Activated naive CD8-positive, alpha-beta T cell treated with anti-CD3 and anti-CD28 coated beads for 36 hours (primary cell): ENCODE measurements at places on chromosomes 2 and 18.
A peak's percentile ranks its signal among the peaks of the same experiment; 100 is the strongest.

DNA sequence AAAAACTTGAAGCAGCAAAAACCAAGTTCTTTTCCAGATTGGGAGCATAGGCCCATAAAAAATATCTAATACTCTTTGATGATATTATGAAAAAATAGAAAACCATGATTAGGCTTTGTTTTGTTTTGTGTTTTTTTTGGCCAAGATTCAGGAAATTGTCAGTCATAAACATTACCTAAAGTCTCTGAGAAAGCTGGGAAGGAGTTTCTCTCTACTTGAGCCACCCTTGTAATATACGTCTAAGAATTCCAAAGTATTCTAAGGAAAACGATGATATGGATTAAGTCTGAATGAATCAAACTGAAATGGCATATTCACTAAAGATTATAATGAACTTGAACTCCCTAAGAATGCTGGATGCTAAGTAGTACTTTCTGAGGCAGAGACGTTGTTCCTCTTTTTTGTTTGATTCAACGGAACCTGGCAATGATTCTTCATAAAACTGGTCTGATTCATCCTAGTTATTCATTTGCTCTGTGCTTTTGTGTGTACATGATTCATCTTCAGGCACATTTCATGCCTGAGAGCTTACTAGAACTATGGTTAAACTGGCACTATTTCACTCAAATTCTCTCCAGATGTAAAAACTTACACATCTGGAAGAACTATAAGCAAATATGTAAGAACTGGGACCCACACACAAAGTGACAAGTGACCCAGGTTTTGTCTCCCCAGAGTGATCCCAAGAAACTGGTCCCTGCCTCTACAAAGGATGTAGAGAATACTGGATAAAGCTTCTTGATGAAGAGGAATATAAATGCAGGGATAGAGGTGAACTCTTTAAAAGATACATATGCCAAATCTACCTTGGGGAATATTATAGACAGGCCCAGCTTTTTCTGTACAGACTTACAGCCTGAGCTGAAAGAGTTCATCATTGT, 159.7 kb downstream of the DOCK10 start:
- no peak for DNase-seq

DNA sequence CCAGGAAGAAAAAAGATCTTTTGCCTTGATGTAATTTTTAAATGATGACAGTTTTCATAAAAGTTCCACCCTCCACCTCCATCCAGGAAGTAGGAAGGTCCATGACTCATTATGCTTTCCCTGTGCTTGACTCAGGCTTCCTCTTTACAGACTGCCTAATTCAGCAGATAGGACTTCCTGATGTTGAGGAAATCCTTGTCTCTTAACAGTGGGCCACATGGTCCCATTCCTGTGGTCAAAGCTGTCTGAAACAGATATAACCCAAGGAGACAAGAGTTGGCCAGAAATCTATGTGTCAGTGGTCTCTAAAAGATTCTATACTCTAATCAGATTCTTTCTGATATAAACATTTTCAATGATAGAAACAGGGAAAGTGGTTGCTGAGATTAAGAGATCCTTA, 119.1 kb downstream of the BAZ2B start:
- DNase-seq: no peak

DNA sequence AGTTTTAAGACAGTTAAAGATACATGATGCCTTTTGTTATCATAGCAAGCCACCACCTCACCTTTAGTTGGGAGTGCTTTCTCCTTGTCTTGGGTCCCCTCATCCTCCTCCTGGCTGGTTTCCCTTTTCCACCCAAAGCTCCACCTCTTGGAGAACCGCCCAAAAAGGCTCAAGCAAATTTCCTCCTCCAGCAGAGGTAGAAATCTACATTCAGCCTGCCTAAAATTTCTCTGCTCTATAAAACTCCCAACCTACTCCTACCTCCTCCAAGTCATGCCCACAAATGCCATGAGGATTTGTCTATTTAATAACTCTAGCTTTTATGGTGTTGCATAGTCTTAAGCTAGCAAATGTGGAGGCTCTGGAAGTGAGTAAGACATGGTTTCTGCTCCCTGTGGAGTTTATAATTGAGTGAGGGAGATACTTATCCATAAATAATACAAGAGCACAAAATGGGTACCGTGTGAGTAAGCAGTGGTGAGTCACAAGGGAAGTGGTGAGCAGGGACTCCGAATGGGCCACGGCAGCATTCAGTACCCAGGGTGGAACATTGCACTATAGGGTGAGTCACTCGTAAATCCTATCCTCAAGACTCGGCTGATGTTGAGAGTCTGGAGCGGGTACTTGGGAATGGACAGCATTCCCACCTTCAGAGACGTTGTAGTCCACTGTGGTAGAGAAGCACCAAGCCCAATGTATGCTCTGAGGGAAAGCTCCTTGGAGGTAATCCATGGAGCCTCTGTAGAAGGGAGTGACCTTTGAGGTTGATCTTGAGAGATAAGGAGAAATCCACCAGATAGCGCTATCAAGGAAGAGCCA, 146.3 kb downstream of the RTN4 start:
- peak; percentile 60 for DNase-seq

DNA sequence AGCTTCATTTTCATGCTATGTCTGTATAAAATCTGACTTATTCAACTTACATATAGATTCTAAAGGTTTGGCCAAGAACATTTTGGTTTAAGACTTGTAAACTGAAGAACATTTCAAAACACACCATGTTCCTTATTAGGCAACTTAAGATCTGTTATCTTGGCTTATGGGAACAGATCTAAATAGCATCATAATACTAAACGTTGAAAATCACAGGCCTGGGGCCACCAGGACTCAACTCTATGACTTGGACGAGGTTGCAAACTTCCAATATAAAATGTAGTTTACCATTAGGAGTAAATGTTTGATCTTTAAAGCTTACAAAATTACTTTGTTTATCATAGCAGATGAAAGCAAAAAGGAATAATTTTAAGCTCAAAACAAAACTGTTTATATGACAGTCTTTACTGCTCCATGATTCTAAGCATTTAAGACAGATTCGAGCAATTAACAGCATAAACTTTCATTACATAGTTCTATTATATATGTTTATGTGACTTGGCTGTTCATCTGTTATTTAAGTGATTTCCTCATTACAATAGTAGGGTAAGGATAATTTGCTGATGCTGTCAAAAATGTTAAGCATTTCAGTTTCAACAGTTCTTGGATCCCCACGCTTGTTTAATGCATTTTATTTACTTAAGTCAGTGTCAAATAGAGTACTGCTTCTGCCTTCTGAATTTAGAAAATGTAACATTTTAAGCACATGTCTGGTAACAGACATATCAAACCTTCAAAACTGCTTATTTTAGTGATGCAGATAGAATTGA, 8.3 kb downstream of the TCF4 start:
- DNase-seq: no peak

GRCh38 chr18:77062518-77063003, 70.0 kb downstream of the MBP start:
- peak; percentile 67 for DNase-seq

DNA sequence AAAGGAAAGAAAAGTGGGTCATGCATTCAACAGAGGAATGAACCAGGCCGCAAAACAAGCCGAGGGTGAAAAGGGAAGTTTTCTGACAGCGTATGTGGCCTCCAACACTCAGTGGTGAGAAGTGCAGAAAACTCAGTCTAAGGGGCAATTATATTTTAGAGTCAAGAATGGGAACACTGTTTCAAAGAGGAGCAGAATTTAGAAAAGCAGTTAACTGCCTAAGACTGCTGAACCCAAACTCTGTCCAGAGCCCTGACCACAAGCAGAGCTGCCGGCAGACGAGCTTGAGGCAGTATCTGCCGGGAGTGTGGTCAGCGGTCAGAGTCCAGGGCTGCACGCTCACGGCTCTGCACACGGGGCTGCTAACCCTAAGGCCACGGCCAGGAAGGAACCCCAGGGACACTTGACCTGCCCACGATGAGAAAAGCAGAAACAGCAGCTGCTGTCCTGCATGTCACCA, 347.0 kb upstream of the ID2 start:
- DNase-seq: no peak

DNA sequence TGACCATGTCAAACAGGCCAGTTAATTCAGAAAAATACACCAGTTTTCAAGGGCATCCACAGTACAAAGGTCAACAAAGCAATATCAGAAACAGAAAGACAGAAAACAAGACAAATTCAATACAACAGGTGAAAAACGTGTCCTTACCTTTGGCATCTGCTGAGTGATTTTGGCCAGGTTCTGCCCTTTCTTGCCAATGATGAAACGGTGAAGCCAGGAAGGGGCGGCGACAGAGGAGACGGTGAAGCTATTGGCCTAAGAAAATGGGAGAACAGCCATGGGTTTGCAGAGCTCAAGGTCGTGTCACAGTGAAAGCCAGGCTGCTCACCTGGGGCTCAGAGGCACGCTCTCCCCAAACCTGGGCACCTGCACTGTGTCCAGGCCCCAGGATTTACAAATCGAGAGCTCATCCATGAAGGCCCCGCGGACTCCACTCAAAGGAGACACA, 60.5 kb downstream of the HDLBP start:
- DNase-seq: no peak

DNA sequence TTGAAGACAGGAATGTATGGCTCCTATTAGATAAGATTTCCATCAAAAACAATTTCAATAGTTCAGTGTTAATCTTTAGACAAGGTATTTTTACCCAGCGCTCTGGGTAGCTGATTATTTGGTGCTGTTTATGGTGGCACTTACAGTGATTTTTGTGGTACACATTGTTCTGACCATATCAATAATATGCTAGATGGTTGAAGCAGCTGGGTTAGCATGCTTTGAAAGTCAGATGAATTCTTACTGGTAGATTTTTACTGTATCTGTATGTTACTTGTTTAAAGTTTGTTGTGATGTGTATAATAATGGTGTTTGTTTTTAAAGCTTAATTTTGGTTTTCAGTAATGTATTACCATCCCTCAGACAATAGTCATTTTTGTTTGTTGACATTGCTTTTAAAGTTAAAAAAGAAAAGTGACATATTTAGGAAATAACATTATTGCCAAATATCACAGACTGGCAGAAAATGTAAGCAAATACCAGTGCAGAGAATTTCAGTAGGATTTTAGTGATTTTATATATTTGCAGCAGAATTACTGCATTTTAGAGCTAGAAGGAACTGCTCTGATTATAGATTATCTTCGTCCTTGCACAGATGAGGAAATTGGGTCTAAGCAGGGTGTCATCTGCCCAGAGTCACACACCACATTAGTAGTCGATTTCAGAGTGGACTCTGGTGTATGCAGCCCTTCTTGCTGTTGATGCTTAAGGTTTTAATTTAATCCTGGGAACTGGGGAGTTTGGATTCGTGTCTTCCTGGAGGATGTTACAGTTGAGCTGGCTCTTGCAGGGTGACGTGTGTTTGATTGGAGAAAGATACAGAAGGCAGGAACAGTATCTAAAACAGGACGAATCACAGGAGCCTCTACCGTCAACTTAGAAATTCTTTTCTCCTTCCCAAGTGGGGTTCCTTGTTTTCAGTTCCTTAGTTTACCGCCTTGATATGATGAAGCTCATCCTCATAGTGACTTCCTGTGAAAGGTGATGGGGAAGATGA, 6.6 kb downstream of the SOCS6 start:
- DNase-seq: no peak
